Left colon (tissue), 2 donors: ENCODE measurements at places on chromosomes 2 and 18.

GRCh38 chr2:150517951-150518680, 30.6 kb upstream of the RND3 start:
- DNase-seq: no peak

- DNase-seq: no peak
These were observed 106.3 kb downstream of the TRIM43 start for GRCh38 chr2:95698146-95698545.

DNA sequence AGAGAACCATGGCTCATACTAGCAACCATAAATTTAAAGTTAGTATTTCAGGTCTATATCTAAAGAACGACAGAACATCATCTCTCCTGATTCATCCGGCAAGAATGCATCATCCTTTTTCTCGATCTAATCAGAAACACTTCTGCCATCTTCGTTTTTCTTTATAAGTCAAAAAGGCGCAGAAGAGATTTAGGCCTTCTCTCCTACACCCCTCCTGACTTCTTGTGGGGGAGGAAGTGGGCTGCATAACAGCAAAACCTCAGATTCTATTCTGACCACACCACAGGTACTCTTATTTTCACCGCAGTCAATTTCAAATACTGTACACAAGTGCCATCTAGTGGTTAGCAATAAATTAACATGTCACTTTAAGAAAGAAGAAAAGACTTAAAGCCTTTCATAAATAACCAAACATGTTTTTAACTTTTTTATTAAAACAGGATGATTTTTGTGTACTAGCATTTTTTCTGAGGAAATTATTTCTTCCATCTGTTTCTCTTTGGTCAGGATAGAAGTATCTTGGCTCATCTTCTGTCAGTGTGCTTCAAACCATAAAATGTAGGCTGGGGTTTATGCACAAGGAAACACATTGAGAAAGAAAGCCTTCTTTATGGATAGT, 48.4 kb upstream of the PIK3C3 start:
- no peak for DNase-seq

DNA sequence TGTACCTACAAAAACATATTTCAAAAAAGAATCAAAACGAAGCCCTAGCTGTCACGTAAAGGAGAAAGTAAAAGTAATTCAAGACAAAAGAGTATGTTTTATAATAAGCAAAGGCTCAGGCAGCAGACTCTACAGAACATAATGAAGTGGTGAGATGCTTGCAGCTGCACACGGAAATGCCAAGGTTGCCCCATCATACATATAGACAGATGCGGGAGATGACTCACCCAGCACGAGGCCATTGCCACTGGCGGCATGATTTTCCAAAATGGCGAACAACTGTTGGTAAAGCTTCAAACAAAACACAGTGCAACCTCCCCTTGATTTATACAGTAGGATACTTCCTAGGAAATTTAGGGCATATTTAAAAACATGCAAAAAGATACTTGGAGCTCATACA, 26.0 kb upstream of the C1QL2 start:
- no peak for DNase-seq

DNA sequence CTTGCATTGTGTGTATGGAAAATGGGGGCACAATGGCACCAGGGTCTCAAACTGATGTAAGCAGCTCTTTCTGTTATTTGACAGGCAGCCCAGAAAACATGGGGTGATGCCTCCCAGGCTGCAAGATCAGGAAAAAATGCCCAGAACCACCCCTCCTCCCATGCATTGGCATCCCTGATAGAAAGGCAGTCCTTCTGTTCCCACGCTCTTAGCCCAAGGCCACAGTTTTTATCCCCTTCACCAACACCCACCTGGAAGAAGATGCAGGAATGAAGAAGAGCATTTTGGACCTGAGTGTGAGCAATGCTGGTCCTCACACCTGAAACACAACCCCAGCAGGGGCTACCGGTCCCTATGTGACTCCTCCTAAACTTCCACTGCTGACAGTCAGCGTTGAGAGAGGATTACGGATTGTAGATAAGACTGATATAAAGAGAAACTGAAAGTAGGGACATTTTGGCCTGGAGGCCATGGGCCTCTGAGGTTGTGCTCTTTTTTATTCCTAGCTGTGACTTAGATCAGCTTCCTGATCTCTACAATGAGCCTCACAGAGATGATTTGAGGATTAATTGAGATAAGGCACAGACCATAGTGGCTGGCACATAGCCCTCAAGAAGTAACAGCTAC, 386.0 kb upstream of the ATP5MC3 start:
- no peak for DNase-seq

- no peak for DNase-seq
These were observed 226.3 kb downstream of the EIPR1 start for GRCh38 chr2:3151153-3151918.

- no peak for DNase-seq
These were observed 316.9 kb upstream of the EPAS1 start for GRCh38 chr2:45980161-45980865.

DNA sequence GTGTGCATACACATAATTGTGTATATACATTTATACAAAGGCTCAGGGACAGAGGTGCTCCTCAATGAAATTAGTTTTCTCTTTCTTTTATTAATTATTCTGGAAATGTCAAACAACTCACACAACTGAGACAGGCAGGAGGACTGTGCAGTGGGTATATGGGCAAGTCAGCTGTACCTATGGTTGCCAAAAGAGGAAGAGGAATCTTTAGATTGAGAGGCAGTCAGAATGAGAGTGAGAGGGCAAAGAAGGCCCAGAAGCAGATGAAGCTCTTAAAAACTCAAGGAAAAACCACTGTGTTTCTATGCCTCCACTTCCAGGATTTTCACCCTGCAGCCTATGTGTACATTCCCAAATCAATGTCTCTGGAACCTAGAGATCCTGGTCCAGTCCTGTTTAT, 79.1 kb downstream of the CACNB4 start:
- DNase-seq: no peak
